Adipose tissue (tissue), 3 donors: ENCODE measurements at places on chromosomes 13 and 19. TPM values are rescaled to one million over a fixed set of nuclear protein-coding genes. Genes with fewer than 3 reads are reported as not detected.

Gene ZNF850
- 0.45 TPM for polyA plus RNA-seq

Gene TRIM28
- 156 TPM for polyA plus RNA-seq

Gene EFNB2
- 11.4 TPM for polyA plus RNA-seq

Gene LTBP4
- 124 TPM for polyA plus RNA-seq

Gene KLHL1
- not detected for polyA plus RNA-seq

Gene AP1M2
- polyA plus RNA-seq, result 5.4 TPM

Gene CEACAM20
- polyA plus RNA-seq, result not detected

Gene RAP2A
- polyA plus RNA-seq, result 13.3 TPM

Gene B3GNT3
- polyA plus RNA-seq, result 3.1 TPM

Gene KL
- polyA plus RNA-seq, result 0.62 TPM

Gene ERICH6B
- not detected for polyA plus RNA-seq

Gene ZNF208
- 0.97 TPM for polyA plus RNA-seq
